ENCODE measurements at places on chromosomes 5 and 9. TPM values are rescaled to one million over a fixed set of nuclear protein-coding genes. Genes with fewer than 3 reads are reported as not detected.

DNA sequence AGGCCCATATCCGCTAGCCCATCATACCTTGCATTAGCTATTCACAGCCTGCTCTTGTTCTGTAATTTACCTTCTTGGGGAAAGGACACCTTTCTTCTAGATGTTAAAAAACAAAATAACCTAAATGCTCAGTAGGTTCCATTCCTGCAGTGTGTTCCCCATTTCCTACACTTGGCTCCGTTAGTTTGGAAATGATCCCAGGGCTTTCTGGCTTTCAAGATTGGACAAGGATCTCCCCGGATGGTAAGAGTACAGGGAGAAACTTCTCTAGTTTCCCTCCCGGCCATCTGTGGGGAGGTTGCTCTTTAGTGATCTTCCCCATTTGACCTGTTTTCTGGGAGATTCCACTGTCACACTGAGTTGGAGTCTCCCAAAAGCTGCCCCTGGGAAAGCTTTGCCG lies 27.3 kb upstream of the STC2 start:
- no peak for DNase-seq

- no peak for DNase-seq
Observed at GRCh38 chr5:73186976-73187375, 14.0 kb downstream of the TMEM174 start.

- no peak for DNase-seq
Observed at GRCh38 chr5:143878430-143878829, 66.5 kb downstream of the HMHB1 start.

- DNase-seq = no peak
Observed at GRCh38 chr5:68849906-68850305, 243.9 kb upstream of the SLC30A5 start.

GRCh38 chr9:107749787-107750444 lies 260.3 kb upstream of the KLF4 start:
- DNase-seq = no peak

- no peak for DNase-seq
Observed at GRCh38 chr5:55900068-55900467, 48.9 kb downstream of the IL31RA start.

- DNase-seq = no peak
Observed at GRCh38 chr9:98219364-98219716, 26.9 kb upstream of the CORO2A start.

Gene STOM
- total RNA-seq = 63.7 TPM
